Stimulated activated CD8-positive, alpha-beta memory T cell treated with anti-CD3 and anti-CD28 coated beads, Interleukin-15, amount 100 ng/mL, for 4 hours (primary cell): ENCODE measurements at places on chromosomes 13 and 19.

DNA sequence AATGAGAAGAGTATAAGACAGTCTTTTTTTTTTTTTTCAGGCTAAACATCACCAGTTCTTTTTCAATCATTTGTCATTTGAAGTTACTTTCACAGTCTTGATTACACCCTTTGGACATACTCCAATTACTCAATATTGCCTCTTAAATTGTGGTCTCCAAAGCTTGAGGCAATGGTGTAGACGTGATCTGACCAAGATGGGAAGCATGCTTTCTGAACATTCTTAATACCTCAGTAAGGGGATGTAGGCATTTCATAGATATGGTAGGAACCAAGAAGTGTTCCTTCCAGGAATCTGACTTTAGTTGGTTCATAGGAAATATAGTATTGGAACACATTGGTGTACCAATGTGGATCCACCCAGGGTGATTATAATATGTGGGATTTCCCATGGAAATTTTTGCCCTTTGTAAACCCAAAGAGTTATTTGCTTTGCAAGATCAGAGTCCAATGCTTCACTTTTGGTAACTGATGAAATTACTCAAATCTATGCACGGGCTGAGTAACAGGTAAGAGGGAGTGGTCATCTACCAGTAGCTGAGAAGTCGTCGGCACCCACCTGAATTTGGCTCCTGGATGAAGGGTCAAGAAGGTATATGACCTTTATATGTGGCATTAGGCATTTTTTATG is 62.2 kb downstream of the ERCC5 start:
- no peak for DNase-seq

- DNase-seq = no peak
Measured at GRCh38 chr13:46797501-46798237, 708 bp upstream of the ESD start.

DNA sequence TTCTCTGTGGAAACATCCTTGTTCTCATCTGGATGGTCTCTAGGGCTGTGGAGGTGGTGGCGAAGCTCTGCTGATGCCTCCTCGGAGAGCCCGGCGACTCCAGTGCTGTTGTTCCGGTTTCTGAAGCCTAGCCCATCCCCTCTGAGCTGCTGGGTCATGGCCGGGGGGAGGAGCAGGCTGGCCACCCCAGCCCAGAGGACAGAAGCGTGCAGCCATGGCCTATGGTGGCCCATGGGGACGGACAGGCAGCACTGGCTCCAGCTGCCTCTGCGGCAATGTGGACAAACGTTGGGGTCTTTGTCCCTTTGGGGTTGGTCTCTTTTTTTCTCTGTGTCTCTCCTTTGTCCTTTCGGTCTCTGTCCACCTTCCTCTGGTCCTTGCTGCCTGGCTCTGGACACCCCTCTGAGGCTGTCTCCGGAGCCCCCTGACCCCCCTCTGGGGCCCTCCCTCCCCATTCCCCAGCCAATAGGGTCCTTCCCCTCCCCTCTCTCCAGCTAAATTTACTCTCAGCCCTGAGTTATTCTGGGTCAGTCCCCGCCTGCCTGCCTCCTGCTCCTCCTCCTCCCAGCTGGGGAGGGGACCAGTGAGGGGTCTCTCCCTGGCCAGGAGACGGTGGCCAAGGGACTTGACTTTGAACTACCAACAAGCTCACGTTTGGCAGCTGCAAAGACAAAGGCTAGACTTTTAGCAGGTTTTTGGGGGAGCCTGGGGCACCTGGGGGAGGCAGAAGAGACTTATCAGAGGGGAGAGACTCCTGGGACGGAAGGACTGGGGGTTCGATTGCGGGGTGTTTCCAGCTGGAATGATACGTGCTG is at the start of gene HRC:
HRC (minus strand) TSS at position 392 of the 815 bp plus-strand sequence; CDS start at position 233, 159 bp downstream.
- DNase-seq = no peak

GRCh38 chr13:24910502-24911132 is 146.6 kb downstream of the RNF17 start:
- DNase-seq = no peak

DNA sequence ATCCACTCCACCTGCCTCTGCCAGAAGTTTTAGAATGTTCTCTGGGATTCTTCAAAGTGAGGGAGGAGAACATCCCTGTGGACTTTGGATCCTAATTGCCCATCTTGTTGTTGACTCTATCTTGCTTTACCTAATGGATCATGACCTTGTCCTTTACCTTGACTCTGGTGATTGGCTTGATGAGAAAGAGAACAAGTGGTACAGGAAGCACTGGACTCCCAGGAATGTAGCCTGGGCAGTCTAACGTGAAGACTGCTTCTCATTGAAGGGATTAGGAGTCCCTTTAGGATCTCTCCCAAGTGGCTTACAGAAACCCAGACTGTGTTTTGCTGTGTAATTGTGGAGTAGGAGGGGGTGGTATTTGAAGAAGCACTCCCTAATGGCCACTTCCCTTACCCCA is 63.9 kb downstream of the SLC10A2 start:
- DNase-seq = no peak

DNA sequence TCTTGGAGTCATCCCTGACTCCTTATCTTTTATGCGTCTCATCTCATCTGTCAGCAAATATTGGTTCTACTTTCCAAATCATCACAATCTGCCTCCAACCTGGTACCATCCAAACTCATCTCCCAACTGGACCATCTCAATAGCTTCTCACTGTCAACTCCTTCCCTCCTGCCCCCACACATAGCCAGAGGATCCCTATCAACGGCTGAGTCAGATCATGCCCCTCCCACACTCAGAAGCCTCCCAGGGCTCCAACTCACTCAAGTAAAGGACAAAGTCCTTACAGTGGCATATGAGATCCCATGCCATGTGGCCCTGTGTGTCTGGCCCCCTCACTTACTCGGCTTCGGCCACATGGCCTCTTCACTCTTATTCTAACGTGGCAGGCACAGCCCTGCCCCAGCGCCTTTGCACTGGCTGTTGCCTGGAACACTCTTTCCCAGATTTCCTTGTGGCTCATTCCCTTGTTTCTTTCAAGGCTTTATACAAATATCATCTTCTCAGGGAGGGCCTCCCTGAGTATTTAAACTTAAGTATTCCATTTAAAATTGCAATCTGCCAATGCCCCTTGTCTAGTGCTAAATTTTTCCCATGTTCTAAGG is 4.3 kb downstream of the SPRED3 start:
- DNase-seq = no peak

DNA sequence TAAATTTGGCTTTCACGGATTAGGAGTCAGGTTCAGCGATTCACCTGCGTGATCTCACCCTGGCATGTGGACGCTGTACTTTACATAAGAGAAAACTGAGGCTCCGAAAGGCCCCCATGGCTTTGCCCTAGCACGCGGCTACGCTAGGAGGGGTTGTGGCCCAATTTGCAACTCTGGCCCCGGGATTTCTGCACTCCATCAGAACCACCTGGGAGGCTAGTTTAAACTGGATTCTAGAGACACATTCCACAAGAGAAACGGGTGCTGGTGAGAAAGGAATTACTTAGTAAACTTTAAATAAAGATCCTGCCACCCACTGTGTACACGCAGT is 6.2 kb downstream of the BCL3 start:
- DNase-seq = no peak
